ENCODE measurements at places on chromosomes 12 and 14.

- peak; percentile 4 for DNase-seq
- no peaks in the 10 kb centered on the region for H3K36me3 ChIP-seq
- H3K27me3 ChIP-seq = peaks cover 27% of the 10 kb centered on the region
- H3K4me3 ChIP-seq = no peak overlapping the region
- H3K4me1 ChIP-seq = no peaks in the 10 kb centered on the region
These were observed 377.5 kb downstream of the ALG10 start for GRCh38 chr12:34399631-34400410.

DNA sequence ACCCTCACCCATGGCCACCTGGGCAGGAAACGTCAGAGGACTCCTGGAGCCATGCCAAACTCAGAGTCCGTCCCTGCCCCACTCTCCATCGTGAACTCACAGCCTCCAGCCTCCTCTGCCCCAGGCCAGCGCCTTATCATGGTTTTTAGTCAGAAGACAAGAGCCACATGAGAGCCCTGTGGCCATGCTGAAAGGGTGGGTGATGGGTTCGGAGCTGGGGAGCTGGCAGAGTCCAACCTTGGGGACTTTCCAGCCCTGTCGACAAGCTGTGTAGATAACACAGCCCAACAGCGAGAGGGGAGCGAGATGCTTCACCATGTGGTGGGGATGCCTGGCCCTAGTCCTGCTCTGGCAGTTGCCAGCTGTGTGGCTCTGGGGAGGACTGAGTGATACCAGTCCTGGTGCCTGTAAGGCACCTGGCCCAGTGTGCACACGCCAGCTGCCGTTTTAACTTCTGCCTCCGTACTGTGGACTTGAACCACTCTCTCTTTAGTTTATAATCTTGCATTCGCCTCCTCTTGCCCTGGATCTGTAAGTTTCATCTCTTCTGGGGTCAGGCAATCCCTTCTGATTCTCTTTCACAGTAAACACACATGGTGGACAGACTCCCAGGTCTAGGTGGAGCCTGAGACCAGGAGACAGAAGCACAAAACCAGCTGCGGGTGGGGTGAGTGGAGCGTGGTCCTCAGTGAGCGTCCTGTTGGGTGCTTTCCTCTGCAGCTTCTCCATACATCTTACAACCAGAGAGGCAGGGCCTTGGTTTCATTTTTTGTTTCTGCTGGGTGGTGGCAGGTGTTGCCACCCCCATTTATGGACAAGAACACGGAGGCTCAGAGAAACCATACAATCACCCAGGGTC, 55.3 kb downstream of the RIN3 start:
- H3K36me3 ChIP-seq = peaks cover 21% of the 10 kb centered on the region
- H3K4me3 ChIP-seq = no peak overlapping the region
- DNase-seq = peak; percentile 70
- H3K27ac ChIP-seq = peak overlapping the region; percentile 43

DNA sequence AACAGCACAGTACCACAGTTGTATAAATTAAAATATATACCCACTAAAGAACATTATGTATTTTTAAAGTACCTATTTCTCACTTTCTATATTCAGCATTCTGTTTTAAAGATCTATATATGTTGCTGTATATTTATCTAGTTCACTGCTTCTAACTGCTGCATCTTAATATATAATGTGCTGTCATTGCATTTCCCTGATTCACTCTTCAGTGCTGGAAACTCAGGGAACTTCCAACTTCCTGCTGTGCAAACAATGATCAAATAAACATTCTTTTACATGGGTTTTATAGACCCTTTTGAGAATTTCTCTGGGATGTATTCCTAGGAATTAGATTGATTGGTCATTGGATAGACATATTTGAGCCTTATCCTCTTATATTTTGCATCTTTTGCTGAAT, 379.1 kb downstream of the APAF1 start:
- H3K4me1 ChIP-seq = no peaks in the 10 kb centered on the region
- H3K36me3 ChIP-seq = no peaks in the 10 kb centered on the region
- H3K27me3 ChIP-seq = no peaks in the 10 kb centered on the region
- H3K27ac ChIP-seq = no peak overlapping the region

- H3K4me3 ChIP-seq = no peak overlapping the region
- no peaks in the 10 kb centered on the region for H3K36me3 ChIP-seq
- H3K27me3 ChIP-seq = no peaks in the 10 kb centered on the region
- H3K27ac ChIP-seq = no peak overlapping the region
- DNase-seq = no peak
These were observed 189.6 kb upstream of the SOX5 start for GRCh38 chr12:24139035-24139434.

GRCh38 chr14:102056694-102057442, 30.0 kb downstream of the HSP90AA1 start:
- H3K4me1 ChIP-seq = peaks cover 7% of the 10 kb centered on the region
- no peak overlapping the region for H3K4me3 ChIP-seq

GRCh38 chr14:95150910-95151309, 6.4 kb downstream of the DICER1 start:
- H3K4me1 ChIP-seq = peaks cover 87% of the 10 kb centered on the region
- H3K27ac ChIP-seq = no peak overlapping the region
- H3K4me3 ChIP-seq = no peak overlapping the region

GRCh38 chr12:125276567-125276966, 211.3 kb downstream of the AACS start:
- DNase-seq = no peak
- no peaks in the 10 kb centered on the region for H3K36me3 ChIP-seq

GRCh38 chr14:73225496-73225895, 11.8 kb upstream of the PAPLN start:
- DNase-seq = no peak
- peaks cover 11% of the 10 kb centered on the region for H3K36me3 ChIP-seq
- H3K27ac ChIP-seq = no peak overlapping the region
- peaks cover 20% of the 10 kb centered on the region for H3K4me1 ChIP-seq
- no peak overlapping the region for H3K4me3 ChIP-seq
- H3K27me3 ChIP-seq = no peaks in the 10 kb centered on the region

Measured in left ventricle myocardium inferior (tissue), 1 donor.